SHP77 (cell line): ENCODE measurements at places on chromosomes 13 and 19.

GRCh38 chr13:52454459-52454819 lies 839 bp upstream of the CKAP2 start:
- peak; percentile 70 for DNase-seq

- no peak for DNase-seq
Observed at GRCh38 chr13:23729531-23729930, 159.3 kb downstream of the TNFRSF19 start.

DNA sequence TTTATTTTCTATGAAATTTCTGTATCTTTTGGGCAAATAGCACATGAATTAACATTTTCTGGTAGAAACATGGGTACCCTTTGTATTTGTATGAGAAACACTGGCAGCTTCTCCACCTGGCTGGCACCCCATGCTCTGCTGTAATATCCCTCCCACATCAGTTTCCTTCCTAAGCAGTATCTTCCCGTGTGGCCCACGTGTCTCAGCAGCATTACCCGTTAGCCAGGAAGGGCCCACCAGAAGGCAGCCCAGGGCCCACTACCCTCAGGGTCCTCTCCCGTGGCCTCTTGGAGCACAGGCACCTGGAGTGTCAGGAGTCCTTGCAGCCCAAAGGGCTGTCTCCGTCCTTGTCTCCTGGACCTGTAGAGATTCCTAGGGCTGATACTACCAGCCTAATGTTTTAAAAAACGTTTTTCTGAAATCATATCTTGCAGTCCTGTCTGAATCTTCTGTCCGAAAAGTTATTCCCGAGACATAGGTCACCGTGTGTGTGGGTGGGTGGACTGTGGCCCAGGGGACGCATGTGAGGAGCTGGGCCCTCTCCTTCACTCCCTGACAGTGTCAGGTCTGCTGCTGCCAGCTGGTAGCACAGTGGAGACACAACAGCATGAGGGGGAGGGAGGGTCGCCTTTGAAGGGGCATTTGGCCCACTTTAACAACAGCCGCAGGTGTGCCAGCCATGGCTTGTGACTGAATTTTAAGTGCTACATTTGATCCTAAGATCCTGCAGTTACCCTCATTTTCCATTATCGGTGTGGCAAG lies 22.0 kb upstream of the TEX29 start:
- no peak for DNase-seq

- no peak for DNase-seq
Observed at GRCh38 chr19:16579381-16579780, 7.2 kb upstream of the SLC35E1 start.

DNA sequence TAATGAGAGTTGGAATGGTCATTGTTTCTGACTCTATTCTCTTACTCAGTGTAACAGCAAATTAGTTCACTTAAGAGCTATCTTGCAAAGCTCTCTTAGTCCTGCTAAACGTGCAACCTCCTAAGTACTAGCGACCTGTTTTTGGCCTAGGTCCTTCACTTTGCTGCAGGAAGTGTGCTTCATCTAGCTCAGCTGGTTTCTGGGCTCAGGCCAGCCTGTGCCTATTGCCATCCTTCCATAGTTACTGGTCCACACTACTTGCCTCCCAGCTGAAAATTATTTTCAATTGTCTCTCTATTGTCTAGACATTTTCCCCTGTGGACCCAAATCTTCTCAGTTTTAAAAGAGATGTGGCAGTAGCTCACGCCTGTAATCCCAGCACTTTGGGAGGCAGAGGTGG lies 561.3 kb downstream of the FGF9 start:
- no peak for DNase-seq

- no peak for DNase-seq
Observed at GRCh38 chr13:65937251-65937650, 1292.9 kb downstream of the PCDH9 start.
